Esophagus muscularis mucosa (tissue), 4 donors: ENCODE measurements at places on chromosomes 2 and 18. TPM values are rescaled to one million over a fixed set of nuclear protein-coding genes. Genes with fewer than 3 reads are reported as not detected.

DNA sequence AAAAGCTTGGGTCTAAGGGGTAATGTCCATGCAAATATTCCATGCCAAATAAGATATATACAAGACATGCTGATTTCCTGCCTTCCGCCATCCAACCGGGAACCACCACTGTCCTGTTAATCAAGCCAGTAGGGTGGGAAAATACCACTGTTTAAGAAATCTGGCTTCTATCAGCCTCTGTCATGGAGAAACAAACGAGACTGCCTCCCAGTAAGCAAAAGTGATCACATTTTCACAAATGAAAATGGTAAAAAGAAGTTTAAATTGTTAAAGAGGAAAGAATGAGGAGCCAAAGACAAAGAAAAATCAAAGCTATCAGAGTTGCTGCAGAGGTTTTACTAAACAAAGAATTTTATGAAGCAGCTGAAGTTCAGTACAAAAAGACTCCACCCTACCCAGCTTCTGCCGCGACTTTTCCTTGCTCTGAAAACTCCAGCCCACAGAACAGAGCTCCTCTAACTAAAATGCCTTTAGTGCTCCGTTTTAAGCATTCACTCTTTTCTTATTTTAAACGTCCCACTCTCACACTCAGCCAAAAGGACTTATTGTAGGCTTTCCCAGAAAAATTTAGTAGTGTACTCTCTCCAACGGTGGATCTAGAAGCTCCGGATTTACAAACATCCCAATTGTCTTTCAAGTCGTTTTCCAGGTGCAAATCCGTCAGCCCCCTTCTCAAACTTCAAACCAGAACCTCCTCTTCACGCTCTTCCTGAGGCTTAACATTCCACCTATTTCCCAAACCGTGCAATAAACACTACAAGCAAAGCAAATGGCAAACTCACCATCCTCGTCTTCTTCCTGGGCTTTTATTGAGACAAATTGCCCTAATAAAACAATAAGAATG is 613 bp downstream of the COL5A2 start:
- no peak for DNase-seq

- DNase-seq = no peak
Measured at GRCh38 chr2:24421668-24422067, 61.3 kb upstream of the ITSN2 start.

DNA sequence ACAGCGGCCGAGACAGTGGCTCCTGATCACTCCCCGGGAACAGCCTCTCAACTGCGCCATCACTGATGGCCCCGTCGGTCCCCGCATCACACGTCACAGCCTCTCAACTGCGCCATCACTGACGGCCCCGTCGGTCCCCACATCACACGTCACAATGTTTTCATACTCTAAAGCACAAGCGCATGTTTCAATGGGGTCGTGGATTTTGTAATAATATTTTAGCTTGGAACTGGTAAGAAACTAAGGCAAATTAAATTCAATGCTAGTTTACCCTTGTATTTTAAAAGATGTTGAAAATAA is 44.2 kb upstream of the CTDP1 start:
- no peak for DNase-seq

- peak; percentile 83 for DNase-seq
Measured at GRCh38 chr18:75172299-75173124, 36.4 kb downstream of the PTGR3 start.

GRCh38 chr18:32317651-32318050 is 127.8 kb downstream of the MEP1B start:
- DNase-seq = no peak

DNA sequence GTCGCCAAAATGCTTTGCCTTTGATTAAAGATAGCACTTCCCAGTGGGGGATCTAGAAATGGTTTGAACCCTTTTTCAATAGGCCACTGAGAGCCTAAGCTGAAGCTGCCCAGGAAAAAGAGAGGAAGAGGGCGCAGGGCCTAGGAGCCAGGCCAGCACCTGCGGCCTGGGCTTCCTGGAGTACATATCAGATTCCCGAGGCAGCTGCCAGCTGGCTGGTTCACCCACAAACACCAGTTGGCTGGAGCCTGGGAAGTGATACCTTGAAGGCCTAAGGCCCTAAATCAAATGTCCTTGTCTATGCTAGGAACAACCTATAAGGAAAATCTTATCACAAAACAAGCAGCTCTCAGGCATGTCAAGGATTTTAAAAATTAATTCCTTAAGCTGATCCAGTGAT is 37.1 kb downstream of the ANKRD44 start:
- no peak for DNase-seq

FAHD2B gene
- 23.7 TPM for total RNA-seq

ELOA2 gene
- total RNA-seq = not detected

DSC2 gene
- 2.1 TPM for total RNA-seq
